Stimulated activated CD4-positive, alpha-beta T cell treated with anti-CD3 and anti-CD28 coated beads, Interleukin-1b, Interleukin-23, amount 100 ng/mL, for 1 hour (primary cell): ENCODE measurements at places on chromosomes 16 and 17.

- DNase-seq, result no peak
Measured at GRCh38 chr16:47258874-47259461, 115.2 kb upstream of the NETO2 start.

- DNase-seq, result no peak
Measured at GRCh38 chr17:8955021-8955959, 10.2 kb downstream of the PIK3R5 start.

- no peak for DNase-seq
Measured at GRCh38 chr17:58337210-58337599, 8.6 kb upstream of the TSPOAP1 start.

DNA sequence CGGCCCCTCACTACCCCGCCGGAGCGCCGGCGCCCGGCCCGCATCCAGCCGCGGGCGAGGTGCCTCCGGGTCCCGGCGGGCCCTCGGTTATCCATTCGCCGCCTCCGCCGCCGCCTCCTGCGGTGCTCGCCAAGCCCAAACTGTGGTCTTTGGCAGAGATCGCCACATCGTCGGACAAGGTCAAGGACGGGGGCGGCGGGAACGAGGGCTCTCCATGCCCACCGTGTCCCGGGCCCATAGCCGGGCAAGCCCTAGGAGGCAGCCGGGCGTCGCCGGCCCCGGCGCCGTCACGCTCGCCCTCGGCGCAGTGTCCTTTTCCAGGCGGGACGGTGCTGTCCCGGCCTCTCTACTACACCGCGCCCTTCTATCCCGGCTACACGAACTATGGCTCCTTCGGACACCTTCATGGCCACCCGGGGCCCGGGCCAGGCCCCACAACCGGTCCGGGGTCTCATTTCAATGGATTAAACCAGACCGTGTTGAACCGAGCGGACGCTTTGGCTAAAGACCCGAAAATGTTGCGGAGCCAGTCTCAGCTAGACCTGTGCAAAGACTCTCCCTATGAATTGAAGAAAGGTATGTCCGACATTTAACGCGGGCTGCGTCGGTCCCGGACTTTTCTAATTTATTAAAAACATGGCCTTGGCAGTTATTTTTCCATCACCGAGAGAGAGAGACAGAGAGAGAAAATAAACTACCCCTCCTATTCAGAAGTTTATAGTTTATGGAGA is 2.8 kb downstream of the IRX5 start:
- no peak for DNase-seq

DNA sequence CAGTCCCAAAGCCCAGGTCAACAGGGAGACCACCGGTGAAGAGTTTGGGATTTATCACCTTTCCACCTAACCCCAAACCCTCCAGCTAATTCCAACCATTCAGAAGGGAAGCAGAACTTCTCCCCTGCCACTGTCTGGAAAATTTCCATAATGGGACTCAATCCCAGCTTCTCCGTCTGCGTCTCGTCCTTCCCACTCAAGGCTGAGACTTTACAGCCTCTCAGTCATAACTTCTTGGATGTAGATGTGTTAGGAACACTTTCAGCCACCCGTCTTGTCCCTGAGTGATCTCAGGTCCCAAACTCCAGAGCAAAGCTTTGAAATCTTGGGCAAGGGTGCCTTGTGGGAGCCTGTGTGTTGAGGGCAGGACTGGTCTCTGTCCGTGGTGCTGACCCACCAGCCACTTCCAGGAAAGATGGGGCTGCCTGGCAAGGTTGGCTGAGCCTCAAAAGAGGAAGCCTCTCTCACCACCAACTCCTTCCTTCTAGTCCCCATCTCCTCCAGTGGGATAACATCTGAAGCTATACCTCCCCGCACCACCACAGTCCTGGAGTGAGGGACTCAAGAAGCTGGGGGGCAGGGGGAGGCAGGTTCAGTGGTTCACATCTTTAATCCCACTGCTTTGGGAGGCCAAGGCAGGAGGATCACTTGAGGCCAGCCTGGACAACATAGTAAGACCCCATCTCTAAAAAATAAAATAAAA is 9.3 kb downstream of the GAS2L2 start:
- no peak for DNase-seq
